ENCODE measurements at places on chromosomes 5 and 9. TPM values are rescaled to one million over a fixed set of nuclear protein-coding genes. Genes with fewer than 3 reads are reported as not detected.

SLC25A2 gene
- not detected for total RNA-seq

ADRA1B gene
- 0.74 TPM for total RNA-seq

LCP2 gene
- total RNA-seq = 0.98 TPM

LCNL1 gene
- 0.74 TPM for total RNA-seq

CARD6 gene
- total RNA-seq = 0.74 TPM

PHF24 gene
- 25.6 TPM for total RNA-seq

LCN9 gene
- not detected for total RNA-seq

PRDM9 gene
- not detected for total RNA-seq

Data from temporal lobe (tissue), 4 donors.